ENCODE measurements at places on chromosomes 13 and 19.

DNA sequence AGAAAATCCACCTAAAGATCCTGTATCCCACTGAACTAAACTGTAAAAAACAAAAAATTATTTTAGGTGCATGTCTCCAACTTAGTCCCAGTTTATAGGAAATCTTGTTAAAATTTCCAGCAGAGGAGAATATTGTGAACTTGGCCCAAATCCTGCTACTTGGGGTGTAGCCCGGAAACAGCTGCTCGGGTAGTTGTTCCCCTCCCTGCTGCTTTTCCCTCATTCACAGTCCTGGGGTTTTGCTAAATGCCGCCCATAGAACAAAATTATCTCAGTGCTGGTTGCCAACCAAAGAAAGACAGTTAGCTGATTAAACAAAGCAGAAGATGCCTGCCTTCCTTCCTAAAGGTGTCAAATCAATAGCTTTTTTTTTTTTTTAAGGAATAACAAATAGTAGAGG lies 330.5 kb upstream of the KLF12 start:
- DNase-seq: no peak

DNA sequence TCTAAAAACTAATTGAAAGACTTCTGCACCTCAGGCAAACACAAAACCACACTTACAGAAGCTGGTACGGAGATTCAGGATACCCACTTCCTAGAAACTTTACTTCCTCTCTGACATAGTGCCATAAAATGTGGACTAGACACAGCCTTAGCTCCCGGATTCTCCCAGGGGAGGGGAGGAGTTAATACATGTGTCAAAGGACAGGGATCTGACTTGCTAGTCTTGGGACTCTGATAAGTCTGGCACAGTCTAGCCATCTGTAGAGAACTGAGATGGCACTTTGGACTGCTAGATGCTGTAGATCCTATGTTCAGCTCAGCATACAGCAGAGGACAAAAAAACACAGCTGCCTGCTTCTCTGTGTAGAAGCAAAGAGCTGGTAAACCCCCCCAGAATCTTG lies 769.8 kb upstream of the MIR17HG start:
- no peak for DNase-seq

DNA sequence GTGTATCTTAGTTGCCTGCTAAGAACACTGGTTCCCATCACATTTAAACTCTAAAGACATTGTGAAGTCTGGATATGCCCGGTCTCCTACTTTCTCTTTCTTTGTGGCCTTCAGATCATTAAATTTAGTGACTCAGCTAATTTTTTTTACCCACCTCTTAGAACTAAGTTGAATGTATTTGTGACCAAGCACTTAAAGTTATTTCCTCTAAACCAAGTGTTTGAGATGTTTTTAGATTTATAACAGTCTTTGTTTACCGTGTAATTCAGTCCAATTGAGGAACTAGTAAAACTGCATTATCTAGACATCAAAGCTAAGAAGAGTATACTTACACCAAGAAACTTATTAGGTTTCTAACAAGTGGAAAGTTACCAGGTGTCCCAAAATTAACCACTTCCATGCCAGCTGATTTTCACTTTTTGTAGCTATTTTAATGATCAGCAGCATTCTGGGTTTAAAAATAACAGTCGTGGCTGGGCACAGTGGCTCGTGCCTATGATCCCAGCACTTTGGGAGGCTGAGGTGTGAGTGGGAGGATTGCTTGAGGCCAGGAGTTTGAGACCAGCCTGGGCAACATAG lies 53.1 kb downstream of the ARHGAP35 start:
- DNase-seq: no peak

GRCh38 chr13:71461892-71462291 lies 405.1 kb downstream of the DACH1 start:
- DNase-seq: no peak

- DNase-seq: no peak
Measured at GRCh38 chr19:40144947-40145748, 46.1 kb upstream of the MAP3K10 start.

DNA sequence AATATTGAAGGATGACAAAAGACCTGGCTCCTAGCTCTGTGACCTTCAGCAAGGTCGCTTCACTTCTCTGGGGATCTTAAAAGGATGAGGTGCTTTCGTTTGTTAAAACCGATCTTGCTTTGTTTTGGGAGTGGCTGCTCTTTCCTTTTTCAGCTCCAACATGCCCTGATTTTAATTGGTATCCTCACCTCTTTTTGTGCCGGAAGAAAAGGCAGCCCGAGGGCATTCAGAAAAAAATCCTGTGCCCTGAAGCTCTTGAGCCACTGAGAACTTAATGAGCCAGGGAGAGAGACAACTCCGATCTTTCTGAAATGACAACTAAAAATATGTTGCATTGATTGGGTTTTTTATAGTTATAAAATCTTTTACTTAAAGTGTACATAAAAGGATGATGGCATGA lies 19.4 kb downstream of the CLDN10 start:
- DNase-seq: no peak

- no peak for DNase-seq
Measured at GRCh38 chr13:111209613-111210012, 94.5 kb downstream of the ARHGEF7 start.

All from activated CD4-positive, alpha-beta T cell treated with anti-CD3 and anti-CD28 coated beads for 1 hour (primary cell).